ENCODE measurements at places on chromosomes 4 and X.

- no peak for DNase-seq
Measured at GRCh38 chr4:106195435-106195950, 120.5 kb downstream of the TBCK start.

DNA sequence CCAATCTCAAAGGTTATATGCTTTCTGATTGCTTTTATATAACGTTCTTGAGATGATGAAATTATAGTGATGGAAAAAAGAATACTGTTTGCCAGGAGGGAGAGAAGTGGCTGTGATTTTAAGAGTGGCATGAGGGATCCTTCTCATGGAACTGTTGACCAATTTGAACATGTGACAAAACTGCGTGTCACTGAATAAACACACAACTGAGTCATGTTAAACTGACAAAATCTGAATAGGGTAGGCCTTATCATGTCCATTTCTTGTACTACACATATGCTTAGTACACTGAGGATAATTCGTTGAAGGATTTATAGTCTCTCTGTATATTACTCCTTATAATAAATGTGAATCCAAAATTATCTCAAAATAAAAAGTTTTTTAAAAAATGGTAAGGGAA, 22.2 kb upstream of the HSPA4L start:
- DNase-seq: no peak

DNA sequence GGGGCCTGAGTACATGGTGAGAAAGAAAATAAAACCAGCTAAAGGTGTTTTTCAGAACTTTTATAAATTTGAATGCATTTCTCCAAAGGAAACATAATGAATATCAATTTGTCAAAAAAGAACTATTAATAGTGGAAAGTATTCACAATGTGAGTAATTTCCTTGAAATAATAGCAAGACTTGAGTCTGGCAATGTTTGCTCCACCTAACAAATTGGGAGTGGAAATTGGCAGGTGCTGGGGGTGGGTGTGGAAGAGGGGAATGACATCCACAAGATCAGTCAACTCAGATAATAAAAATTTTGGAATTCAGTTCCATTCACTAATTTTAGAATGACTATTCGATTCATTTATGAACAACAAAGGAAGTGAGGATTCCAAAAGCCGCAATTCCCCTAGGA, 884.8 kb upstream of the SLIT2 start:
- DNase-seq: no peak

GRCh38 chr4:119038116-119038841, 97.4 kb upstream of the MYOZ2 start:
- DNase-seq: no peak

DNA sequence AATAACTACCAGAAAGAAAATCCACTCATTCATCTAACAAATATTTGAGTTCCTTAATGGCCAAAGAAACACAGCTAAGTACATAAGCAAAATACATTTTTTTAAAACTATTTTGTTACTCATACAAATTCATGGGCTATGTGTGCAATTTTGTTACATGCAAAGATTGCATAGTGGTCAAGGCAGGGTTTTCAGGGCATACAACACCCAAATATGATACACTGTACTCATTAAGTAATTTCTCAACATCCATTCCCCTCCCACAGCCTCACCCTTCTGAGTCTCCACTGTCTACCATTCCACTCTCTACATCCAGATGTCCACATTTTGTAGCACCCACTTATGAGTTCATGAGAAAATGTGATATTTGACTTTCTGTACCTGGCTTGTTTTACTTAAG, 58.2 kb downstream of the BRWD3 start:
- no peak for DNase-seq

- DNase-seq: no peak
Measured at GRCh38 chr4:181991369-181992108, 251.7 kb upstream of the TENM3 start.

DNA sequence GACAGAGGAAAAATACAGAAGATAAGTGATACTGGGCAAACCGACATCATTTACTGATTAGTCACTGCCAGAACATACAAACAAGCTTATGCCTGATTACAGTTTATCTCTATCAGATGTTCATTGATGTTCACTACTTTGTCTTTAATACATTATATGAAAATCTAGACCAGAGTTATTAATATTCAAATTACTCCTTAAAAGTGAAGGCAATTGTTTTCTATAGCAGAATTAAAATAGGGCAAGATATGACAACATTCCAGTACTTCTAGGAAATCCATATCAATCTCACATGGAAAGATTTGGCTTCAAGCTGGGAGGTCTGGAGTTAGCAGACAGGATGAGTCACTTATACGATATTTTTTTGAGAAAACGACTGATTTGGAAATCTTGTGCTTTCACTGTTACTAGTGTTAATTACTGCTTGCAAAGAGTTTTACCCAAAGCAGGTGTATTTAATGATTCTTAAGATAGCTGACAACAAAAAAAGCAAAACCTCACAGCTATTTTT, 31.8 kb downstream of the HPGD start:
- DNase-seq: no peak

- DNase-seq: peak; percentile 30
Measured at GRCh38 chr4:140012688-140013486, 141.1 kb downstream of the MAML3 start.

DNA sequence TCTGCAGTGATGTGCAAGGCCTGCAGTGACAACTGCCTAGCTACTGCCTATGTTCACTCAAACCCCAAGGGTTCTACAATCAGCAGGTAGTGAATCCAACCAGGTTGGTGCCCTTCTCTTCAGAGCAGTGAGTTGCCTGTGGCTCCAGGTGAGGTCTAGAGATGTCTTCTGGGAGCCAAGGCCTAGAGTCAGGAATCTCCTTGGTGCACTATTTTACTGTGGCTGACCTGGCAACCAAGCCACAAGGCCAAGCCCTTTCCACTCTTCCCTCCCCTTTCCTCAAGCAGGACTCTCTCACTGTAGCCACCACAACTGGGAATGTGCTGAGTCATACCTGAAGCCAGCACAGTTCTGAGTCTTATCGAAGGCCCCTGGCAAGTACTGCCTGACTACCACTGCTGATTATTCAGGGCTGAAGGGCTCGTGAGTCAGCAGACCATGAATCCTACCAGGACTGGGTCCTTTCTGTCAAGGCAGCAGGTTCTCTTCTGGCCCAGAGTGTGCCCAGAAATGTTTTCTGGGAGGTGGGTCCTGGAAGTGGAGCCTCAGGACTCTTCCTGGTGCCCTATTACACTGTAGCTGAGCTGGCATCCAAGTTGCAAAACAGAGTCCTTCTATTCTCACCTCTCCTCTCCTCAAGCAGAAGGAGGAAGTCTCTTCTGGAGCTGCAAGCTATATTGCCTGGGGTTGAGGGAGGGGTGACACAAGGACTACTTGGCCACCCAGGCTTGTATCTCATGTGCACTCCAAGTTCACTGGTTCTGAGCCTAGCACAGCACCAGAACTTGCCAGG, 111.6 kb downstream of the BTC start:
- DNase-seq: no peak

DNA sequence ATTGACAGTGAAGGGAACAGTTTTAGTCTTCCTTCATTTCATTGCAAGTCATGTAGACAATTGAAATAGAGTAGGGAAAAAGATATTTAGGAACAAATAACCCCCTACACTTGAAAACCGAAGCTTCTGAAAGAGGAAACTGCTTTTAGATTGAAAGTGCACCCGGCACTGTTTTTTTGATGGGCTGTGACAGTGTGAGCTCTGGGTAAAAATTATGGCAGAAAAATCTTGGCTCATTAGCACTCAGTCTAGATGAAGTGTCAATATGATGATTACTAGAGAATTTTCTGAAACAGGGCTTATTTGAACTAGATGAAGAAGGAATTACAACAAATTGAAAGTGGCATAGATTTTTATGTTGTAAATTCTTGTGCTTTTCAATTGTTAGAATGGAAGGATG, 1132.4 kb downstream of the RAPGEF2 start:
- DNase-seq: no peak

GRCh38 chr4:159368320-159368719, 265.4 kb downstream of the RAPGEF2 start:
- DNase-seq: no peak

DNA sequence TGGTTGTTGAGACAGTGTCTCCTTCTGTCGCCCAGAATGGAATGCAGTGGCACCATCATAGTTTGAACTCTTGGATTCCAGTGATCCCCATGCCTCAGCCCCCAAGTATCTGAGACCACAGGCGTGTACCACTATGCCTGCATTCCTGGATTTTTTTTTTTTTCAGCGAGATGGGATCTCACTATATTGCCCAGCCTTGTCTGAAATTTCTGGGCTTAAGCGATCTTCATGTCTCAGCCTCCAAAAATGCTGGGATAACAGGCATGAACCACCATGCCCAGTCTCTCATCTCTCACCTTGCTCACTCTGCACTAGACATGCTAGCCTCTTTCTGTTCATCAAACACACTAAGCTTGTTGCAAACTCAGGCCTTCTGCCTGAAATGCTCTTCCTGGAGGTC, 104.1 kb downstream of the UBE2K start:
- DNase-seq: no peak

DNA sequence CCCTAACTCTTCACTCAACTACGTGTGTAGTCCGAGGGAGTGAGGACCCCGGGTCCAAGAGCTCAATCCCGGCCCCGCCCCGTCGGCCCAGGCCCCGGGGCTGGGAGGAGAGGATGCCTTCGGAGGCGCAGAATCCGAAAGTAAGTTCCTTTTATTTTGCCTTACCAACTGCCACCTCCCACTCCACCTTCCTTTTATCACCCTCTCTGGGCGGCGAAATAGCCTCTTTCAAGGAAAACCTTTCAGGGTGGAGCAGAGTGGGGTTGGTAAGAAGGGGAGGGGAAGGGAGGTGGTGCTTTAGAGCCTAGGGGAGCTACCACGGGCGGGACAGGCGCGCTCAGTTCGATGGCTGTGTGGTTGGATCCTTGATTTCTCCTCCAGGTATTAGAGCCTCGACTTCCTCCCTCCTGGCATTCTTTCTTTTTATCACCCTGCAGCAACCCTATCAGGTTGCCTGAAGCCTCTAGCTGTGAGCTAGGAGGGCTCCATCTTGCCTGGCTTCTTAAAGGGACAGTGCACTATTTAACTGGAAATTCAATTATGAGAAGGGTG, 191.2 kb downstream of the RRAGB start:
- DNase-seq: no peak

DNA sequence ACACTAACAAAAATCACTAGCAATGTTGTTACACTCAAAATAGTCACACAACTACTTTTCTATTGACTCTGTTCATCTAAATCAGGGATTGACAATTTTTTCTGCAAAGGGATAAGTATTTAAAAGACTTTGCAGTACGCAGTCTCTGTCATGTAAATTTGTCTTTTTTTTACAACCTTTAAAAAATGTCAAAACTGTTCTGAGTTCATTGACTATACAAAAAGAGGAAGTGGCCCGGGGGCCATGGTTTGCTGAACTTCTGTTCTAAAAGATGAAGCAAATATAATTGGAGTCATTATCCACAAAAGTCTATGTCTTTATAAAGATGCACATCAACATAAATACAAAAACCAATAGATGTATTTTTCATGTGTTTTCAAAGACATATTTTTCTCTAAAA, 1310.3 kb downstream of the RPA4 start:
- no peak for DNase-seq

GRCh38 chr4:19051831-19052230, 1030.3 kb upstream of the LCORL start:
- no peak for DNase-seq

DNA sequence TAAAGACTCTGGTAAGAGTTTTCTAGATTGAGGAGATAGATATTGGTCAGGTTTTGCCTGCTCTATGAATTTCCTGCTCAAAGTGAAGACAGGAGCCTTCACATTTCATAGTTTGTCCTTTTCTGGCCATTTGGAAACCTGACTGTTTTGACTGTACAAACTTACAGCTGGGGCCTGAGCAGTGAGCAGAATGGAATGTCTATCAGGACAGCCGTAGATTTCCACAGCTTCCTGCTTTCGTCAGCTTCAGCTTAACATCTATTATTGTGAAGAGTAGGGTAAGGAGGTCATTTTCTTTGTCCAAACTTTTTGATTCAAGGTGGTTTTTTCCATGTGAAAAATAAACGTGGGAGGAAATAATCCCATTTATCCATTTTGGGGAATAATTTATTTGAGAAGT, 124.3 kb upstream of the DIPK2B start:
- no peak for DNase-seq

DNA sequence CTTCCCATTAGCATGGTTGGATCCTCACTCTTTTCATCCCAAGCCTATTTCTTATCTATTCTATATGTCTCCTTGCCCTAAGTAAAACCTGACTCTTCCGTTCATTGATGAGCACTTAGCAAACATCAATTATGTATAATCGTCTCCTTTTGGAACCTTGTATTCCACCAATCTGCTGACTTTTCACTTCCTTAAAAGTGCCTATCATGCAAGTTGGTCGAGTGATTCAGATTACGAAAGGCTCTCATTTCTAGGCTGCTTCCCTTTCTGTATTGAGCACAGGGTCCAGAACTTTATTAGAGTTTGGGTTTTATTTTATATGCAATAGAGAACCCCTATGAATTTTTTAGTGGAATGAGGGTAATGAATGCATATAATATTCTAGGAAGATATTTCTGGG, 27.1 kb upstream of the ALB start:
- no peak for DNase-seq

- DNase-seq: no peak
Measured at GRCh38 chr4:119672086-119672485, 43.5 kb upstream of the PDE5A start.

DNA sequence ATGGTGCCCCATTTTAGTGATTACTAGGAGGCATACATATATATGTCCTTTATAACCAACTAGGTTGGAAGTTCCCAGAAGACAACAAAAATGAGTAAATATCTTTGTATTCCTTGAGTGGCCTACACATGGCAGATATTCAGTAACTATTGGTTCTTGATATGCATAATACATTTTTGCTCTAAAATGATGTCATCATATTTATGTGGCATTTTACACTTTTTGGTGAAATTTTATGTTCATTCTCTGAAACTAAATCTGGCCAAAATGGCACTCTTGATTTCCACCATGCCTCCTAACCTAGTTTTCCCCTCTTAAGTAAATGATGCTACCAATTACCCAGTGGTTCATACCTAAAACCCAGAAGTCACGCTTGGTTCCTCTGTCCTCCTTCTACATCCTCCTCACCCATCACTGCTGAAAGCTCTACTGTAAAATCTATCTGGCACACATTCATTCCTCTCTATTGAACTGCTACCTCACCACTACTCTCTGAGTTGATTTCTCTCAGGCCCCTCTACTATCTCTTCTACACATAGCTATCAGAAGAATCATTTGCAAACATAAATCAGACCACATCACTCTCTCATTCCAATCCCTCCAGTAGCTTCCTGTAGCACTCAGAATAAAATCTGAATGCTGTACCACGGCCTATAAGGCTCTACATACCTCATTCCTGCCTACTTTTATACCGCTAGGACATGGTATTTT, 13.4 kb downstream of the SLC10A7 start:
- DNase-seq: no peak

- DNase-seq: no peak
Measured at GRCh38 chrX:37993837-37994619, 12.3 kb upstream of the SYTL5 start.

DNA sequence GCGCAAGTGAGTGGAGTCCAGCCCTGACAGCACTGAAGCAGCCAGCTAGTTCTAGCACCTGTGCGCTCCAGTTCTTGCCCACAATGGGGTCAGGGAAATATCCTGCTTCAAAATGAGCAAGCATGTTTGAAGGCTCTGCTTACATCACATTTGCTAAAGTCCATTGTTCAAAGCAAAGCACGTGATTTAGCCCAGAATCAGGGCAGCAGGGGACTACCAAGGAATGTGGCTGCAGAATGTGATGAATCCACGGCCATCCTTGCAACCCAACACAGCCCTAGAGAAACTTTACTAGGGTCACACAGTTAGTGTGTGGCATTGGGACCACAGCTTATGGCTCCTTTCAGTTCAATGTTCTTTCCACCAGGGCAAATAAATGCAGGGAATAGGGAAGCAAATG, 47.3 kb upstream of the SMIM31 start:
- DNase-seq: no peak

Measured in T follicular helper cell (primary cell).